ENCODE measurements at places on chromosomes 6 and 20. TPM values are rescaled to one million over a fixed set of nuclear protein-coding genes. Genes with fewer than 3 reads are reported as not detected.

RRAGD gene
- 29.0 TPM for total RNA-seq

FOXP4 gene
- 3.7 TPM for total RNA-seq

SMOC2 gene
- total RNA-seq, result not detected

ANKRD66 gene
- total RNA-seq, result not detected

REM1 gene
- not detected for total RNA-seq

TUBB1 gene
- total RNA-seq, result not detected

CDSN gene
- not detected for total RNA-seq

STK38 gene
- 17.6 TPM for total RNA-seq

SOBP gene
- under 0.01 TPM for total RNA-seq

ACTR5 gene
- 8.8 TPM for total RNA-seq

ZNF165 gene
- 0.67 TPM for total RNA-seq

Data from melanocyte of skin (primary cell).